GM12878 (cell line): ENCODE measurements at places on chromosomes 7 and 10.

- DNase-seq = no peak
These were observed 5.1 kb downstream of the AOC1 start for GRCh38 chr7:150857276-150858055.

GRCh38 chr7:22354462-22354861, 2.5 kb downstream of the RAPGEF5 start:
- no peak for DNase-seq

DNA sequence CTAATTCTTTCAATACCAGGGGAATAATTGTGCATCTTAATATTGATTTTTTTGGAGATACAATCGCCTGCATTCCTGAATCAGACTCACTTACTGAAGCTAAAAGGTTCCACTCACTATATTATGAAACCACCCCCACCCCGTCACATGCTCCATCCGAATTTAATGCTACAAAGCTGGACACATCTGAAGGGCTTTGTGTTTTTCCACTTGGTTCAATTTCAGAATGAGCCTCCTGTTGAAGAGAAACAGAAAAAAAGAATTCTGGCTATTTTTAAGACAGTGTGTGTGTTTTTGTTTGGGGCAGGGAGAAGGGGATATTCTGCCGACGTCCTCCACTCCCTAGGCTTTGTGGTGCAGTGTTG, 165.5 kb upstream of the TBX20 start:
- no peak for DNase-seq

DNA sequence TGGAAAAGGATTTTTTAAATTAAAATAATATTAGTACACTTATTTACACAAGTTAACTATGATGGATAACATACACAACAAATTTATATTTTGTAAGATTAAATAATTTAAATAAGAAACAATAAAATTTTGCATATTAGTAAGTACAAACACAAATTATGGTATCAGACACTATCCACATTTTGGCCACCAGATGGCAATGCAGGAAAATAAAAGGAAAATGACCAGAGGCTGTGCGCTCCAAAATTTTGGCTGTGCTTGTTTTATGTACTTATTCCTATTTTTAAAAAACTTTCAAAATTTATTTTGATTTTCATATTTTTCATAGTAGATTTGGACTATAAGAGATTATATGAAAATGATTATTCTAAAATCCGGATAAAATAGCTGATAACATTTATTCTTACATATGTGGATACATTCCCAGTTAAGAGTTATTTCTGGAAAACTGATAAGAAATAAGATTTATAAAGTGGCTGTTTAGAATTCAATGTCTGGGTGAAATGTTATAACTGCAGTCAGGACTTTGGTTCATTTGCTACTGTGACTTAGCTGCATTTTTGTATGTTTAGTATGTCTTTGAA, 274.7 kb upstream of the HGF start:
- DNase-seq = no peak

GRCh38 chr7:128885370-128886187, 22.9 kb downstream of the ATP6V1F start:
- DNase-seq = no peak

GRCh38 chr7:154914996-154915380, 87.9 kb downstream of the PAXIP1 start:
- DNase-seq = no peak
